ENCODE measurements at places on chromosomes 11 and 22.

GRCh38 chr11:77981346-77981947 is 13.0 kb downstream of the INTS4 start:
- DNase-seq, result no peak

- DNase-seq, result no peak
These were observed 315.0 kb downstream of the BRD1 start for GRCh38 chr22:49512487-49513165.

- no peak for DNase-seq
These were observed 1.5 kb upstream of the ANKRD42 start for GRCh38 chr11:83191986-83192385.

DNA sequence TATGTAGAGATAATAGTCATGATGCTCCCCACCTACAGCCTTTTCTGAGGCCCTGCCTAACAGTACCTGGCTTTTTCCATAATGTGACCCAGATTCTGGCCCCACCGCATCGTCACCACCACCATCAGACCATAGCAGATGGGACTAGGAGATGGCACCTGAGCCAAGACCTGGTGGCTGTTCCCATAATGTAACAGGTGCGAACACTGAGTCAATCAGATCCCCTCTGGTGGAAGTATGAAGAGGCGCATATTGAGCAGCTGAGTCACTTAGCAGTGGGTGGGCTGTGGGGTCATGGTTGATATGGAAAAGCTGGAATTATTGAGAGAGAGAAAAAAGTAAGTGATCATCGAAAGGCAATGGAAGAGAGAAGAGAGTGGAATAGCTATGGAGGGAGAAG is 578.0 kb upstream of the CADM1 start:
- DNase-seq, result no peak

DNA sequence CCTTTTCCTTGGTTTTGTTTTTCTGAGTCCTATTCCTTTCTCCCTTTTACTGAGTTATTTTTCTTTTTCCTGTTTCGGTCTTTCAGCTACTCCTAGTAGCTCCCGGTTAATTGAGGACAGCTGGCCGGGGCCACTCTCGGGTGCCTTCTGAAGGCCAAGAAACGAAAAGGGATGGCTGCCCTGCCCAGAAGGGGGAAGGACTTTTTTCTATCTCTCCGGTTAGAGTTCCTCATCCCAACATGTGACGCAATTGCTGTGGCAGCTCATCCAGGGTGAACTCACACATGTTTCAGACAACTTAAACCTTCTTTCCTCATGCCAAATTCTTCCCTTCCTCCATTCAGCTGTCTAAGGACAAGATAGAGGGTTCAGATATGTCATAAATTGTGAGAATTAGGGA is 83.6 kb downstream of the PIWIL4 start:
- DNase-seq, result no peak

GRCh38 chr11:64041846-64042245 is 6.1 kb downstream of the FLRT1 start:
- no peak for DNase-seq

- no peak for DNase-seq
These were observed 70.5 kb downstream of the DKK3 start for GRCh38 chr11:11937957-11938356.

- DNase-seq, result no peak
These were observed 50.2 kb downstream of the C22orf31 start for GRCh38 chr22:29011240-29012100.

Data from esophagus squamous epithelium (tissue), 5 donors.